ENCODE measurements at places on chromosomes 5 and 9. TPM values are rescaled to one million over a fixed set of nuclear protein-coding genes. Genes with fewer than 3 reads are reported as not detected.
A peak's percentile ranks its signal among the peaks of the same experiment; 100 is the strongest.

Gene COX7C
- total RNA-seq, result 216 TPM

Gene POLR3G
- 3.7 TPM for total RNA-seq

Gene IL7R
- total RNA-seq, result 1.3 TPM

Gene PGGT1B
- 14.3 TPM for total RNA-seq

GRCh38 chr5:115713408-115713807, 87.6 kb upstream of the TMED7 start:
- no peak for DNase-seq

Gene RPP25L
- 14.8 TPM for total RNA-seq

GRCh38 chr5:166977911-166978422, 1313.5 kb upstream of the WWC1 start:
- no peak for DNase-seq

- DNase-seq, result no peak
Observed at GRCh38 chr5:112059579-112060135, 302.7 kb upstream of the NREP start.

DNA sequence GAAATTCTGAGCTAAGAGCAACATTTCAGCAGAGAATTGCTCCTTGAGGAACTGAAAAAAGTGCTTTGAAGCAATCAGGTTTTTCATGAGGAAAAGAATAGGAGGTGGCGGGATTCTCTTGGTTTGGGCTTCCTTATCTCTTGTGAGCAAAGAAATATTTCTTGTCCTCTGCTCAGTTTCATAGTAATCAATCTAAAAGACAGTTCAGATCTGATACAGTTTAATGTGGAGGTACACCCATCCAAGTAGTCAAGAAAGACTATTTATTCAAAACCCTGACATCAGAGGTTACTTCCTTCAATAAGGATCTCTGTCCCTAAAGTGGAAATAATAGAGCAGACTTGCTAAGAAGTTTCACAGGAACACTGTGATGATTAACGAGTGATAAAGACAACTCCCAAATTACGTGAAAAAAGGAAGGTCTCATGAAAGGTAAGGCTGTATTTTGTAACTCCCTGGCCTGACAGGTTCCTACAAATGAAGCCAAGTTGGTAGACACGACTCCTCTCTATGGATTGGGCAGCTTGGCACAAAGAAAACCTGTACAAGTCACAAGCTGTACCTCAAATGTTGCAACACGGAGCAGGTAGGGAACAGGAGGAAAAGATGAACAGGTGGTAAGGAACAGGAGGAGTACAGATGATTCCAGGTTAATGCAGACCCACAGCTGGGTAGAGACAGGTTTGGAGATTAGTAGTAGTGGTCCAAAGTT, 94.1 kb downstream of the SUSD1 start:
- no peak for DNase-seq

Gene POLE3
- 34.0 TPM for total RNA-seq

DNA sequence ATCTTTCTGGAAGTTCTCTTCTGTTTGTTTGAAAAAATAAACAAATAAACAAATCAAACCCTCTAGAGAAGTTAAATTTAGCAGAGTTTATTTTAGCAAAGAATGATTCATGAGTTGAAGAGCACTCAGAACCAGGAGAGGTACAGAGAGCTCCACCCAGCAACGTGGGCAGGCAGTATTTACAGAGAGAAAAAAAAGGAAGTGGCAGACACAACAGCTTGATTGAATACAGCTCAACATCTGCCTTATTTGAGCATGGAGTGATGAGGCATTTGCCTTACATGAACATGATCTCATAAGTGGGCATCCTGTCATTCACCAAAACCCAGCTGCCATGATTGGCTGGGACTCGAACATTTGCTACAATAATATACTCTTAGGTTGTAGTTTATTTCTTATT, 381.6 kb upstream of the ADAMTS16 start:
- DNase-seq, result no peak

DNA sequence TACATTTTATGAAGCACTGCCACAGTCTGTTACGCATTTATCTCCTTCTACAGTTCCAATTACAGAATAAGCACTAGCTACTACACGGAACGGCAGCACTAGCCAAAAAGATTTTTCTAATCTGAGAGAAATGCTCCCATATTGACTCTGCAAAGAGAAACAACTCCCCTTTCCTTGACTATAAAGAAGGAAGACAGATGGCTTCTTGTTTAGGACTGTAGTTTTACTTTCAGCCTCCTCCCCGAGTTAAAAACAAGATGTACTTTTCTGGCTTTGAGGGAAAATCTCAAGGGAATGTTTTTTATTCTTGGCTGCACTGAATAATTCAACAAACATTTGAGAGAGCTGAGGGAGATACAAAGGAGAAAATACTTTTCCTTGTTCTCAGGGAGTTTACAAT, 1.9 kb upstream of the SLC44A1 start:
- DNase-seq, result no peak

DNA sequence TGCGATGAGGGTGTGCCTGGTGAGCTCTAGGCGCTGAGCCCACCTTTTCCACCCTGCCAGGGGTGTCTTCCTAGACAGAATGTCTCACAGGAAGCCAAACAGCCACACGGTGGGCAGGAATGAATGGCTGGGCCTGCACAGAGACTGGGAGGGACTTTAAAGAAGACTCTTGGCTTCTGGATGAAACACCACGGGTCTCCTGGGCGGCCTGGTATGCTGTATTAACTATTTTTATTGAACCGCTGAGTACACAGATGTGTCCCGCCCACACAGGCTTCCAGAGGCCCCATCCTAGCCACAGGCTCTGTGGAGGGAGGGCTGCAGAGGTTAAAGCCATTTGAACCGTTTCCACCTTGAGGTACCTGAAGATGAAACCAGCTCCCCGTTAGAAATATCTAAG, 115.2 kb upstream of the CXCL14 start:
- DNase-seq, result no peak

Gene TNC
- 0.22 TPM for total RNA-seq

DNA sequence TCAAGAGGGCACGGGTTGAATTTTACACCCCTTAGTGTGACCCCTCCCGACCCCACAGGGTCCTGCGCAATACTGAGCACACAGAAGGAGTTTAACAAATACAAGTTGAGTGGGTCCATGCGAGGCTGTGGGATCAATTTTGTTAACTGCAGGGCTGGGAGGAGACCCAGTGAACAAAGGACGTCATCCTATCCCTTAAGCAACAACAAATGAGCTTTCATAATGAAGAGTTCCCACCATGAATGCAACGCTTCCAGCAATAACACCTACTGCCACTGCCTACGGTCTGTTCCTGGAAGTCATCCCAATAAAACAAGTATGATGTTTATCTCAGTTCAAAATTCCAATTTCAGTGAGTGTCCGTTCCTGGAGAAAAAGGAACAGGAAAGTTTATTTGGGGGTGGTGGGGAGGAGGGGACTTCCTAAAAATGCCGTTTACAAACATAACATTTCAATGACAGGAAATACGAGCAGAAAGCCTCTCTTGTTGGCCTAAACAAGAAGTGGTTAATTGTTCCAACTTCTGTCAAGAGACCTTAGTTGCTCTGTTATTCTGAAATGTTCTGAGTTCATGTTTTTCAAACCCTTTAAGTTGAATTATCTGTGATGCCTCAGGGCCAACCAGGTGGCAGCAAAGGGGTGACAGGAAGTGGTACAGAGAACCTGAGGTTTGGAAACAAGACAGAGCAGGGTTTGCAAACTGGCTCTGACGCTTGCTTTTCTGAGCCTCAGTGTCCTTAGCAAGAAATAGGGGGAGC, 65.8 kb upstream of the PLPP6 start:
- peak; percentile 28 for DNase-seq

- DNase-seq, result peak; percentile 35
Observed at GRCh38 chr5:139385061-139386049, 2.3 kb upstream of the SLC23A1 start.

Gene CMYA5
- total RNA-seq, result under 0.01 TPM

- DNase-seq, result no peak
Observed at GRCh38 chr5:155260798-155261197, 247.2 kb downstream of the KIF4B start.

GRCh38 chr9:107064378-107064777, 201.4 kb downstream of the ZNF462 start:
- DNase-seq, result no peak

- no peak for DNase-seq
Observed at GRCh38 chr9:110343551-110343950, 5.9 kb upstream of the TXNDC8 start.

Gene UNC13B
- 20.4 TPM for total RNA-seq

DNA sequence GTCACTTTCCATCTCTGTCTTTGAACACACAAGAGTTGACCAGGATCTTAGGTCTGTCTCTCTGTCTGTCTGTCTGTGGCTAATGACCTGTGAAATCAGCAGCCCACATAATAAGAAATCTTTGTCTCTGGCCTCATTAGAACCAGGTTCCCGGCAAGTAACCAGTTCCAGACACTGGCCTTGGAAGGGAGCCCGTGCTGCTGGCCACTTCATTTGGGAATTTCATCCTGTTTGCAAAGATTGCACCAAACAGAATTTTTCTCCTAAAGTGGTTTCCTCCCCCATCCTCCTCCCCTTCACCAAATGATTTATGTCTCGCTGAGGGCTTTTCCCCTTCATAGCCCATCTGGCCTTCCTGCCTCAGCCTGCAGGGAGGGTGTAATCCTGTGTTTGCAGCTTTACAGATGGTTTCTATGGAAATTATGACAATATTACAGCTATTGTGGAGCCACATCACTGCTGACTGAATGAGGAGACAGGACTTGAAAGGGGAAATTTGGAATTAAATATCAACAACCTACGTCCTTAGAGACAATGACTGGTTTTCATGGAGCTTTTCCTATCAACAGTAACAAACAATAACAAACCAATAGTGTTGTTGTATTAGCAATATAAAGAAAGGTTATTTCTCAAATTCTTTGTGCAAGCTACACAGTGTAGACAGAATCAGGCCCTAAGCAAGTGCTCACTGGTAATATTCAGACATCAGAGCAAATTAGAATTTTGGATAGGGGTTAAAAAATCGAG, 25.7 kb downstream of the DPYSL3 start:
- peak; percentile 100 for DNase-seq

DNA sequence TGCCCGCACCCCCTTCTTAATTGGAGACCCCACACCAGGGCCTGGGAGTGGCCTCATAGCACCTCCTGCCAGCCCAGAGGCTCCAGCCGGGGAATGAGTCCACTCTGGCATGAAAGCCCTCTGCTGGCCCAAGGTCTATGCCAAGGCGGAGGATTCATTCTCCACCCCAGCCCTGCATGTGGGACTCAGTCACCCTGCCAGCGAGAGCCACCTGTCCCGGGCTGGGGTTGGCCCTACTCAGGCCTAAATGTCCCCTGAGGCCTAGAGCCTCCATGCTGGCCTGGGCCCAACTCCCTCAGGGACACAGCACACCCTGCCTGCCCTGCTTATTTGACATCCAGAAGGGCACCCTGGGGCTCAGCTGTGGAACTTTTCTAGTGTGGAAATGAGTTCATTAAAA, 1.0 kb upstream of the RAPGEF1 start:
- DNase-seq, result no peak

GRCh38 chr9:71308454-71308853, 187.0 kb upstream of the TRPM3 start:
- DNase-seq, result no peak

GRCh38 chr9:134594078-134594941, 47.3 kb upstream of the COL5A1 start:
- DNase-seq, result no peak

Gene PDE8B
- under 0.01 TPM for total RNA-seq

DNA sequence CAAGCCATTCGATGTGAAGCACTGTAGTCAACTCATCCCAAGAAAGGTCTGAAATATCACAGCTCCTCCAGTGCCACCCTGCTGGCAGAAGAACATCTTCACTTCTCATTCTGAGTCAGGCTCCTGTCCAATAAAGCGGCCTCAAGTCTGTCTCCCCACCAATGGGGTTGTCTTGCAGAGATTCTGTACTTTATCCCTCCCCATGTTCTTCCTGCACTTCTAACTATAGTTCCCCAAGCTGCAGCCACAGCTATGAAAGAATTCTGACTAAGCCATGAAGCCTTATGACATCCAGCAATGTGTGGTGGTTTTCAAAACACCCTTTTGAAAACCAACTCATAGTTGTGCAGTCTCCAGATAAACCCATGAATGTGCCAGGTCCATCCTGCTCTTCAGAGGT, 6.8 kb downstream of the MACROH2A1 start:
- no peak for DNase-seq

DNA sequence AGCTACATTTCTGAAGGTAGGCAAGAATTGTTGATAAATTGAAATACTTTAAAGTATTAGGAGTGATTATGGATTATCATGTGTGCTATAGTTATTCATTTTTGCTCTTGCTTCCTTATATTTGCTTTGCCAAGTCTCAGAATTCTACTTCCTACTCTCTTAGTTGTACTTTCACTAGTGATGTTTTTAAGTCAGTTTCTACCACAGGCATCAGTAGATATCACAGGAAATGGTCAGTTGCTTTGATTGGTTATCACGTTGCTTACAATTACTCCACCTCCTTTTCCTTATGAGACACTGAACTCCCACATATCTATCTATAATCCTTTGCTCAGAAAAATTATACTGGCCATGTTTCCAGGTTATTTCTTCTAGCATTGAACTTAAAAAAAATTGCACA, 472.8 kb downstream of the DMRTA1 start:
- DNase-seq, result no peak

Gene CDC20B
- under 0.01 TPM for total RNA-seq

DNA sequence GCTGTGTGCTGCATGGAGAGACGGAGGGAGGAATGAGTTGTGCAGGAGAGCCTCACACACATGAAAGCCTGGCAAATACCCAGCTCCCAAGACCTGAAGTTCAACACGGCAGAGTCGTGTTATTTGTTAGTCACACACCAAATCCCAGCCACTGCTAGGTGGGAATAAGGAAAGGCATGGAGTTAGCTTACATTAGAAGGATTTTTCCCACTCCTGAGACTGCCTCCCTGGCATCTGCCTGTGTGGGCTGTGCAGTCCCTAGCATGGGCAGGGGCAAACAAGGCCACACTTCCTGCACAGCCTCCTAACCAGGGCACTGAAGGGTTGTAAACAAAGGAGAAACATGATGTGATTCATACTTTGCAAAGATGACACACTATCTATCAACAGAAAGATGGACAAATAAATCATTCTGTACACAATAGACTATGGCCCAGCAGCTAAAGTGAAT, 306.8 kb downstream of the SPOCK1 start:
- DNase-seq, result peak; percentile 12

DNA sequence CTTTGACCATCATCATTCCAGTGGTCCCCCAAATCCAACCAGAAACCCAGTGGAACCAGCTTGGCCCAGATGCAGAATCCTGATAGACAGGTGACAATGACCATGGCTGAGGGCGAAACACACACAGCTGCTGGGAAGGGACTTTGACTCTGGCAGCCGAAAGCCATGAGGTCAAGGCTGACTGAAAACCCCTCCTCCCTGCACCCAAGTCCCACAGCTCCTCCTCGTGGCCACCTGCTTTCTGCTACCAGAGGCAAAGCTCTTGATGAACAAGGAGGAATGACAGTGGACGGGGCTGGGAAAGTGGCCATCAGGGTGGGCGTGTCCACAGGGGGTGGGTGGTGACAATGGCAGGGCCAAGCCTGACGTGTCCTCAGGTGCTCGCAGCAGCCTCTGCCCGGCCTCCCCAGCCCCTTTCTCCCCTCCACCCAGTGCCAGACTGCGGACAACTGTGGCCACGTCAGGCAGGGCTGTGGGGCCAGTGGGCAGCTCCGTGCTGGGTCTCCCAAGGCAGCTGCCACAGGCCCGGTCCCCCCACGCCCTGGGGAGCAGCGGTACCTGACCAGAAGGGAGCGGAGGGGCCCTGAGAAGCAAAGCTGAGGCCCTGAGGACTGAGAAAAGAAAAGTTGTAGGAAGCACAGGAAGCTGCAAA, 30.8 kb upstream of the SARDH start:
- DNase-seq, result no peak

Gene DMRT3
- not detected for total RNA-seq

- peak; percentile 3 for DNase-seq
Observed at GRCh38 chr9:19895006-19895405, 106.2 kb upstream of the SLC24A2 start.
